ENCODE measurements at places on chromosomes 2 and 18. TPM values are rescaled to one million over a fixed set of nuclear protein-coding genes. Genes with fewer than 3 reads are reported as not detected.

Gene TTN
- total RNA-seq: 16.1 TPM

Gene SPIRE1
- total RNA-seq: 1.1 TPM

Gene SPDYA
- 18.7 TPM for total RNA-seq

Gene KIAA2012
- total RNA-seq: not detected

Gene RTP5
- total RNA-seq: 0.12 TPM

Gene MPP4
- total RNA-seq: 0.17 TPM
